ENCODE measurements at places on chromosomes 4 and X.

GRCh38 chr4:41797260-41797659, 48.7 kb upstream of the PHOX2B start:
- DNase-seq: no peak

GRCh38 chrX:13257223-13258051, 62.4 kb downstream of the ATXN3L start:
- no peak for DNase-seq

DNA sequence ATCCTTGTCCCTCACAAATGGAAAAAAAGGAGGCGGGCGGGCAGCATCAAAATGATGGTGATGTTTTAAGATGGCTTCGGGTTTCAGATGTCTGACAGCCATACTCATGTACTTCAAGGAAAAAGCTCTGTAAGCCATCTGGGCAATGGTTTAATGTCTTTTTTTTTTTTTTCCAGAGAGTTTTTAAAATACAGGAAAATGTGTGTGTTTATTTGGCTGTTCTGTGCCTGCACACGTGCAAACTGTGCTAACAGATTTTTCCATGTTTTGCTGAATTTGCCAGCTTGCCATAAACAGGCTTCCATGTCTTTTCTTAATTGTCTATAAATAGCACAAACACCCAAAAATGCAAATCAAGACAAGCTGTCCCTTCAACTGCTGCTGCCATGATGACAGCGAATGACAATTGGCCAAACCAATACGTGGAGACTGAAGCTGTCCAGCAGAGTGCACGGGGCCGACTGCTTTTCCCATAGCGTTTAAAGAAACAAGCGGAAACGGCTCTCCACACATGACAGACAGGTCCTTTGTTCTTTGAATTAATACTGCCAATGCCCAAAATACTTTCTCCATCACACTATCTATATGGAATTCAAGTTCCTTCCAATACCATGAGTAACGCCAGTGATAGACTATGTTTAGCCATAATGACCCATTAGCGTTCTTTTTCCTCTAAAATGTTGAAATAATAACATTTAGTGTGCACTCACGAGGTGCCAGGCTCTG, 35.7 kb downstream of the AFAP1 start:
- DNase-seq: peak; percentile 78

- DNase-seq: peak; percentile 64
Observed at GRCh38 chrX:29496636-29497180, 718.7 kb upstream of the MAGEB2 start.

DNA sequence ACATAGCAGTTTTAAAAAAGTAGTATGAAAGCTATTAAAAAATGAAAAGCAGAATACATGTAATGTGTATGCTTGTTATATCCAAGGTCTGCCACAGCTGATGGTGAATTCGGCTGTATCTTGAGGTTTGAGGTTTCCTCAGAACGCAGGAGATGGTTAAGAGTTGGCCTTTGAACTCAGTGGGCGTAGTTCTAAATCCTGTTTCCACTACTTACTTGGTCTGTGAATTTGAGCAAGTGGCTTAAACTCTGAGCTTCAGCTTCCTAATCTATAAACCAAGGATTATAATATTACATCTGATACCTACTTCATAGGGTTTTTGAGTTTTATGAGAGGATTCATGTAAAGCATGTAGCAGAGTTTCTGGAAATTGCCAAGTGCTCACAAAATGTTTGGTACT, 125.2 kb downstream of the STIM2 start:
- DNase-seq: no peak

- no peak for DNase-seq
Observed at GRCh38 chr4:151518359-151518758, 109.4 kb downstream of the FHIP1A start.

GRCh38 chr4:75376543-75376942, 137.7 kb downstream of the RCHY1 start:
- DNase-seq: no peak

- no peak for DNase-seq
Observed at GRCh38 chr4:72118017-72118416, 86.2 kb downstream of the NPFFR2 start.

DNA sequence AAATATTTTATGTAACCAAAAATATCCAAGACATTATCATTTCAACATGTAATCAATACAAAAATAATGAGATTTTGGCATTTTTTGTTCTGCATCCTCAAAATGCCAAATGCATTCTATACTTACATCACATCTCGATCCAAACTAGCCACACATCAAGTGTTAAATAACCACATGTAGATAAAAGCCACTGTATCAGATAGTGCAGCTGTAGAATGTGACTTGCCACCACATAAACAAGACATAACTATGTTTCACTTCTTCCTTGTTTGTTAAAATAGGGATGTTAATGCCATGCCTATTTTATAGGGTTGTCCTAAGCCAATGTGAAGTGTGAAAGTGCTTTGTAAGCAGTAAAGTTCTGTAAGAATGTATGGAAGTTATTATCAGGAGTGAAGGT, 20.9 kb downstream of the INTS6L start:
- DNase-seq: no peak

- DNase-seq: no peak
Observed at GRCh38 chr4:110472583-110473329, 3.2 kb upstream of the ENPEP start.

DNA sequence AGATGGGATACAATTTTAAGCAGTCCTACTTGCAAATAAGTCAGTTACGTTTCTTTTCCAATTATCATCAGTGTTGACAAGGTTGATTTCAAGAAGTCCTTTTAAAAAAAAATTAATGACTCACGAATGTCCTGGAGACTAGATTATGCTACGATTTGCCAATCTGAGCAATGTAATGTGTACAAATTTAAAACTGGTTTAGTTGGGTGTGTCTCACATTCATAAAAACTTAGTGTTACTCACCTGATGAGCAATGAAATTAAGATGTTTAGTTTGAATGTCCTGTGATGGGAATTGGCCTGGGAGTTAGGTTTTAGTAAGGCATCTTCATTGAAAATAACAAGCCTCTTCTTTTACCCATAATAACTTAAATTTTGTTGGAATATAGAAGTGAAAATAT, 136.7 kb upstream of the POF1B start:
- DNase-seq: no peak

DNA sequence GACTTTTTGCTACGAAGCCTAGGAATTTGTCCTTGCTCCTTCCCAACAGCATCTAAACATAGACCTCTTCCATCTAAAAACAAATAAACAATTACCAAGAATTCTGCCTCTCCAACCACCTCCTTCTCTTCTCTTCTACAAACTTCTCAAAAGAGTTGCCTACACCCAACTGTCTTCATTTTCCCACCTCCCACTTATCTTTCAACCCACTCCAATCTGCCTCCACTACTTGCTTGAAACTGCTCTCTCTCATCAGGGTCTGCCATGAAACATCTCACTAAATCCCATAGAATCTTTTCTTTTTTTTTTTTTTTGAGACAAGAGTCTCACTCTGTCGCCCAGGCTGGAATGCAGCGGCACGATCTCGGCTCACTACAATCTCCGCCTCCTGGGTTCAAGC, 902 bp upstream of the FGD1 start:
- DNase-seq: no peak

- DNase-seq: no peak
Observed at GRCh38 chrX:70096052-70096451, 33.8 kb downstream of the OTUD6A start.

DNA sequence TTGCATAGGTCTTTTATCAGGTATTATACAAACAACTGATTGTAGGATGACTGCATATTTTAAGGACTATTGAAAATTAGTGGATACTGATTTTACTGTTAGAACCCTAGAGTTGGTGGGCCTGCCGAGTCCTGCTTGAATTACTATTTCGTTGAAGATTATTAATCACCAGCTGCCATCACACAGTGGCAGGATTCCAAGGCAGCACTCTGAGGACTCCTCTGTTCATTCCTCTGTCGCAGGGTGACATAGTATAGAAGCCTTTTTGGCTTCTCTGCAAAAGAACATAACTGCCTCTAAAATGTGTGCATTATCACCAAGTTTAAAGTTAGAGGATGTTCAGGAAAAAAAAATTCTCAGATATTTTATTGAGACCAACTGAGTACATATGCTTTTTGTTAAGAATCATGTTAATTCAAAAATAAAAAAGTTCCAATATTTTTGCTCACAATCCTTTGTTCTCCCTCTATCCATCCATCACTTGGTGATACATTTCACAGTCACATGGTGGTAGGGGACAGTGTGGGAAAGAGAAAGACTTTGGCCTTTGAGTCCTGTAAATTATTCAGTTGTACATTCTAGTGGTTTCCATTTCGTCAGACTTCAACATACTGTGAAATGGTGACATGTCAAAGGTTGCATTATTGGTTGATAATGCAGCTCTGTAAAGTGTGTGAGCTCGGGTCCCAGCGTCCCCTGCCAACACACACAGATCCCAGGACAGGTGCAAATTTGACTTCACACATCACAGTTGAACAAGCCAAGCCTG, 332.5 kb downstream of the GRID2 start:
- DNase-seq: no peak

DNA sequence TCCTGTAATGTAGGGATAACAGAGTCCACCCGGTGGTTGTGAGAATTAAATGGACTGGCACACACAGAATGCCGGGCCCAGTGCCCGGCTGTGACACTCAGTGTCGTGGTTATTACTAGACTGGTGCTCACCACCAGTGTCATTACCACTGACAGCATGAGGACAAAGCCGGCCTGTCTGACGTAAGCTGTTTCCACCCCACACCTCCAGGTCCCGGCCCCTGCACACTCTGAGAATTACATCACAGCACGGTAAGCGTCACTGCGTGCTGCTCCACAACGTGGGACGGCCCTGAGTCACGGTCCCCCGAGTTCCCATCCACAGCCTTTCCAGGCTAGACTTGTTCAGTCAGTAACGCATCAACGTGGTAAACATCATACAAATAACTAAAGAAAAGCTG, 22.9 kb downstream of the FAT1 start:
- DNase-seq: no peak

GRCh38 chrX:39816871-39817731, 280.7 kb downstream of the BCOR start:
- DNase-seq: peak; percentile 39

DNA sequence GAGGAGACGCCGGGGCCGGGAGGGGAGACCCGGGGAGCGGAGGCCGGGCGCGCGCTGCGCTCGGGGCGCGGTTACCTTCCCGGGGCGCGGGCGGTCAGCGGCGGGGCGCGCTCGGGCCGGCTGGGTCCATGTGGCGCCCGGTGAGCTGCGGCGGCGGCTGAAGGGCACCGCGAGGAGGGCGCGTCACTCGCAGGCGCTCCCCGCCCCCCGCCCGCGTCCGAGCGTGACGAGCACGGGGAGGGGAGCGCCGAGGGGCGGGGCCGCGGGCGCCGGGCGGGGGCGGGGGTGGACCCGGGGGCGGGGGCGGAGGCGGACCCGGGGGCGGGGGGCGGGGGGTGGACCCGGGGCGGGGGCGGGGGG, at the start of gene CPLX1:
Gene CPLX1 (minus strand): TSS at position 159 of the 360 bp plus-strand sequence. CDS start 1,607 bp downstream, outside the sequence.
- peak; percentile 49 for DNase-seq

GRCh38 chr4:157405070-157405469, 184.5 kb downstream of the GRIA2 start:
- no peak for DNase-seq

DNA sequence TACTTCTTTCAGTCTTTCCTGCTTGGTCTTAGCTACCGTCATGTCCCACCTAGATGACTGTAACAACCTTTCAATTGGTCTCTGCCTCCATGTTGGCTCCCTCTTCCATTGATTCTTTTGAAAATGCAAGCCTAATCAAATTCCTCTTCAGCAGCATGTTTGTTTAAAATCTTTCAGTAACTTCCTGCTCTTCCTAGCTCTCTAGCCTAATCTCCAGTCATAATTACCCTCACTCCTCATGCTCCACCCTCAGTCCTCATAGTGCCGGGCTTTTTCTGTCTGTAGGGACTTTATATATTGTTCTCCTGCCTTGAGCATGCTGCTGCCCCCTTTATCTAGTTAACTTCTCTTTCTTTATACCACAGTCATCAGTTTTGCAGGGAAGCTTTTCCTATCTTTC, 12.1 kb downstream of the SNX25 start:
- no peak for DNase-seq

GRCh38 chrX:97315939-97316338, 432.2 kb downstream of the RPA4 start:
- no peak for DNase-seq

DNA sequence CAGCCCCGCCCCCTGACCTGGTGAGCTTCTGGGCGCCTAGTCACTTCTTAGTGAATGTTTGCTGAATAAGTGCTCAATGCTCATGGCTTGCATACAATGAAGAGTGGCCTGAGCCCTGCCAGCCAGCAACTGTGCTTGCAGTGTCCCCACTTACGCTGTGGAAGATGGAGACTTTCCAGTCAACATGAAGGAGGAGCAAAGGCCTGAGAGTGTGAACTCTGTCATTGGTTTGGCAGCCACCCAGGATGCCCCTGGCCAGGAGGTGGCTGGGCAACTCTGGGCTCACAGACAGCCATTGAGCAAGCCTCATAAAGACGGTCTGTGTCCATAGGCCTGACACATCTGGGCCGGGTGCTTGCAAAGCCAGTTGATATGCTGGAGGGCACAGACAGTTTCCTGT, 72.1 kb upstream of the MAMLD1 start:
- DNase-seq: no peak

GRCh38 chr4:31655328-31655727, 935.2 kb downstream of the PCDH7 start:
- DNase-seq: peak; percentile 69

- peak; percentile 28 for DNase-seq
Observed at GRCh38 chrX:10526451-10526850, 93.9 kb downstream of the MID1 start.

DNA sequence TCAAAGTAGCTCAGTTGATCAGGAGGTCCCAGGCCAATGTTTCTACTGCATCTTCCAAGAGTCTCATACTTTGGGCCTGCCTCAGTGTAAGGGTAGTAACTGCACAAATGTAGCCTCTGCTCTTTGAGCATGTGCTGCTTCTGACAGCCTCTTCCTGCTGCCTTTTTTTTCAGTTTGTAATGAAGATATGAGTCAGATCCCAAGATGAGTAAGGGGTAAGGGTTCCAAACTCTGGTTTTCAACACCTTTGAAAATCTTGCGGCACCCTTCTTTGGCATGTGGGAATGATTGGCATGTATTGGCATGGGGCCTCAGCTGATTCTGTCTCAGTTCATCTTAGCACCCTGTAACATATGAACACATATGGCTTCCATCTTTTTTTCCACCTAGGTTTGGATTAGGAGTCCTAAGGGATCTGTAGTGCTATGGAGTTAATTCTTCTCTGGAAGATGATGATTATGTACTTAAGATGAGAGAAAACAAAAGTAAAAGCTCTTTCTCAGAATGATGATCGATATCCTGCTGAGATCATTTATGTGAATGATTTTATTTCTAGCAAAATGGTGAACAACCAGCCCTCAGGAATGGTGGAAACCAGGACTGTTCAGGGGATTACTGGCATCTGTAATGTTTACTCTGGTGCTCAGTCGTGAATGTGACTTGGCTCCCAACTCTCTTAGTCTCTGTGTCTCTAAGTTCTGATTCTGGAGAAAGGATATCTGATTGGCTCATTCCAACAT, 118.7 kb upstream of the PRPS2 start:
- DNase-seq: no peak

DNA sequence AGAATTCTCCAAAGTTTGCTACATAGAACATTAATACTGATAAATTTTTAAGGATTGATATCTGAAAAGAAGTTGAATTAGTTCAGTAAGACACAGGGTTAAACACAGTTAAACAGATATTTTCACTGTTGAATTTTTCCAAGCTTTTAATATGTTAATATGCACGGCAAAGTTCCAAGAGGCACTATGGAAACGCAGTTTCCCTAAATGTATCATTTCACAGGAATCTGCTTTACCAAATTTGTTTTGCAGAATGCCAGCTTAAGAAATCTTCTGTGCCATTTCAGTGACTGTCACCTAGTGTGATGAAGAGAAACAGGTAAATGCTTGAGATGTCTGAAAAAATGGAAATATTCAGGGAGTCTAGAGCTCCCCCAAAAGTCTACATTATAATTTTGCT, 395.9 kb upstream of the GRIA3 start:
- no peak for DNase-seq

All from adipocyte (in vitro differentiated cells).